Omental fat pad (tissue), 4 donors: ENCODE measurements at places on chromosomes 2 and 18. TPM values are rescaled to one million over a fixed set of nuclear protein-coding genes. Genes with fewer than 3 reads are reported as not detected.

Gene PARD6G
- 8.5 TPM for total RNA-seq

Gene CWC22
- 17.4 TPM for total RNA-seq

Gene MYO7B
- 1.3 TPM for total RNA-seq

Gene THOC1
- total RNA-seq: 33.0 TPM

Gene CCDC68
- 8.5 TPM for total RNA-seq

Gene TMEM169
- 0.46 TPM for total RNA-seq

Gene COLEC11
- 3.6 TPM for total RNA-seq

Gene VWA3B
- 0.32 TPM for total RNA-seq

Gene UGT1A6
- not detected for total RNA-seq

Gene ACSL3
- 42.4 TPM for total RNA-seq

Gene ANXA4
- 52.3 TPM for total RNA-seq

- no peak for DNase-seq
These were observed 635.7 kb downstream of the FBXO15 start for GRCh38 chr18:73511771-73512503.

DNA sequence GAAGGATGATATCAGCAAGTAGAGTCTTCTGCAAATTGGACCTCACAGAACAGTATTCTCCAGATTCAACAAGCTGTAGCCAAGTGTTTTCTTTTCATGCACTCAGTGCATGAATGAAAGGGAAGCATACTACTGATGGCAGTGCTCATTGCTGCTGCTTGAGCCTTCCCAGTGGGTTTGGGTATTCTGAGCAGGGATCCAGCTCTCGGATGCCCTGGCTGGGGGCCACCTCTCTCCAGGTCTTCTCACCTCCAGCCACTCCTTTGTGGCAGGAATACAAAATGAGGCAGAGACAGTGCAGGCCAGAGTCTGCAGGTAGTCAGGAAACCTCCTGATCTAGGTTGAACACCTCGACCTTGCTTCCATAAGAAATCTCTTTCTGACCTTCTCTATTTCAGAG is 390.4 kb upstream of the CELF4 start:
- DNase-seq: no peak

- no peak for DNase-seq
These were observed 13.6 kb downstream of the EN1 start for GRCh38 chr2:118833716-118834439.

DNA sequence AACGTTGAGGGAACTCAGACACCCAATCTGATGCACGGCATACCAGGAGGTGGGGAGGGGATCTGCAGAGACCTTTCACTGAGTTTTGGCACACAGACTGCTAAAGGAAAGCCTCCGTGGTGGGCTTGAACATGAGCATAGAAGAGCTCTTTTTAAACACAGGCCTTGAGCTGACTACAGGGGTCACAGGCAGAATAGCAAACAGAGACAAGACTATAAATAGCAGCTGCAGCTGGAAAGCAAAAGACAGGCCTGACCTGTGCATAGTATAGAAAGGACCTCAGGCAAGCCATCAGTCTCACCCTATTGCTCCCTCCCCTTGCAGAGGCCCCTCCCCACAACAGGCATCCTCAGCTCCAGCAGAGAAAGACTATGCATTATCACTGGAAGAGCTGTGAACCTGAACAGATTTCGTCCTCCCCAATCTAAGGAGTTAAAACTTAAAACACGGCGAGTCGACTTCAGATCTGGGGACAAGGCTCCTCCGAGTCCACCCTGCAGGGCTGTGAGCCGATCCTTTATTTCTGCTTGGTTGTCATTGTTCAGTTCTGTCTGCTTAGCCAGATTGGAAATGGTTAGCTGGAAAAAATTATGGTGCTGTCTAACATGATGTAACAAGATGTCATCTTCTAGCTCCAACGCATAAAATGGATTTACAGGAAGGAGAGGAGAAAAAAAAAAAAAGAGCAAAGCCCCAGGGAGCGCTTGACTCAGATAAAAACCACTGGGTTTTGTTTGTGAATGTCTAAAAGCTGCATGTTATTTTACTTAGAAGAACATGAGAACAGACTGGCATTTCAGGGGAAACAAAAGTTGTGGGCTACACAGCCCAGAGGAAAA is 25.2 kb upstream of the LCLAT1 start:
- DNase-seq: no peak

DNA sequence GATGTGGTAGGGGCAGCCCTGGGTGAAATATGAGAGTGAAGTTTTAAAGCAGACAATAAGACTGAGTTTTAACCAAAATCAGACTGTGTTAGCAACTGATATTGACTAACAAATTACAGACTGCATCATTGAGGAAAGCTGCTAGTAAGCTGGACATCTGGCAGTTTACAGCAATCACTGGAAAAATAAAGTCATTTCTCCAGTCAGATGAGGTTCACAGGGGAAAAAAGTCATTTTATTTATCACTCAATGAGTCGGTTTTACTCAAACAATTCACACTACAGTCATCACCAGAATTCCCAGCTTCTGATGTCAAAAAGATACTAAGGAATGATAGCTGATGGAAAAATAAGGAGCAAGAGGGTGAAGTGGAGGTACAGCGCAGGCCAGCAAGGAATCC is 10.5 kb upstream of the TMEM177 start:
- no peak for DNase-seq

DNA sequence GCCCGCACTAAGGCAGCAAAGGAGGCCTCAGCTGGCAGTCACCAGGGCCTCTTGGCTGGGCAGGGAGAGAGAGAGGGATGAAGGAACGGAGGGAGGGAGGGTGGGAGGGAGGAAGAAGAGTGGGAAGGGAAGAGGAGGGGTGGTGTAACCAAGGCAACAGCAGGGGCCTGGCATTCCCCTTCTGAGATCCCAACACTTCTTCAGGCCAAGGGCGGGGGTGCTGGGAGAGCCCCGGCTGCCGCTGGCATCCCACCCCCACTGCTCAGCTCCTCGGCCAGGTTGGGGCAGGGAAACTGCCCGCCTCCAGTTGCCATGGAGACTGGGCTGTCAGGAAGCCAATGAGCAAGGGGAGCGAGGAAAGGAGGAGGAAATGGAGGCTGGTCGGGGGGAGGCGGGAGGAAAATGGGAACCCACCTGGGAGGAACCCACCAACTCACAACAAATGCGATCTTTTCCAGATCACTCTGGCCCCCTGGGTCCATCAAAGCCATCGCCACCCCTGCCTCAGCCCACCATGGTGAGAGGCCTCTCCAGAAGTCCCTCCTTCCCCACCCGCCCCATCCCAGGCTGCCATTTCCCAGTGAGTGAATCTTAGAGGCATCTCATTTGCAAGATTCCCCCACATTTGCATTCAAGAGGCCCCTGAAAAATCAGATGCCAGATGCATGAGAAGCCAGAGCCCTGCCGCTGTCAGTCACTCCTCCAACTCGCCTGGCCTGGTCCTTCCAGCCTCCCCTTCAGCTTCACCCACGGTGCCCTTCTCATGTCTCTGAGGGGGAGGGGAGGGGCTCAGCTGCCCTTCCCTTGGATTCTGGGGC is 12.4 kb downstream of the SH2D6 start:
- no peak for DNase-seq

- DNase-seq: no peak
These were observed 30.2 kb downstream of the RBM45 start for GRCh38 chr2:178142274-178143065.

DNA sequence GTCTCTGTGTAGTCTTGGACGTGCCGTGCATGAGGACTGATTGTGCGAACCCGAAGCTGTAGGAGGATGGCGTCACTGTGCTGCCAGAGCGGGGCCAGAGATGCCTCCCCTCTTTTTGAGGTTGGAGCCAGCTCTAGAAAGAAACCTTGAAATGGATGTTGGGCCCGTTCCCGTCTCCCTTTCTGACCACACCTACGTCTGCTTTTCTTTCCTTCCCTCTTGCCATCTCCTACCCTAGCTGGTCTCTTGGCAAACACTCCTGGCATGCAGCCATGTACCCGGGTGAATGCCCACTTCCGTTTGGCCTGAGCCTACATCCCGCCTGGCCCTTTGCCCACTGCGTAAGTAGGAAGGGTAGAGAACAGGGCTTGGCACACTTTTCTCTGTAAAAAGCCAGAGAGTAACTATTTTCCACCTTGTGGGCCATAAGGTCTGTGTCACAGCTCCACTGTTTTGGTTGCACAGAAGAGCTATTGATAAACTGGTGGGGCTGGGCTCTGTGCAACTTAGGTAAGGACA is 37.4 kb downstream of the SH3BP4 start:
- peak; percentile 81 for DNase-seq

DNA sequence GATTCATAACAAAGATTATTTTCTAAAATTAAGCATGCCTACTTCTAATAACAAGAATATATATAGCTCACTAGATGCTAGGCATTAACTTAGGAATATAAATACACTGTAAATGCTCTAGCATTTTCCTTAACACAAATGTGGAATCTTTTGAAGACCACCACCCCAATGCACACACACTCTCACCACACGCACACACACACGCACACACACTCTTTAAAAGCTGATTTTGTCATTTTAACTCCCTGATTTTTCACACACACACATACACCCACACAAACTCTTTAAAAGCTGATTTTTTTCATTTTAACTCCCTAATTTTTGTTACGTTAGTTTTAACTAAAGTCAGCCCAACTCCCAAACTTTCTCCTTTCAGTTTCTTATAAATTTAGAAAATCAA is 3.0 kb downstream of the COL5A2 start:
- DNase-seq: no peak

DNA sequence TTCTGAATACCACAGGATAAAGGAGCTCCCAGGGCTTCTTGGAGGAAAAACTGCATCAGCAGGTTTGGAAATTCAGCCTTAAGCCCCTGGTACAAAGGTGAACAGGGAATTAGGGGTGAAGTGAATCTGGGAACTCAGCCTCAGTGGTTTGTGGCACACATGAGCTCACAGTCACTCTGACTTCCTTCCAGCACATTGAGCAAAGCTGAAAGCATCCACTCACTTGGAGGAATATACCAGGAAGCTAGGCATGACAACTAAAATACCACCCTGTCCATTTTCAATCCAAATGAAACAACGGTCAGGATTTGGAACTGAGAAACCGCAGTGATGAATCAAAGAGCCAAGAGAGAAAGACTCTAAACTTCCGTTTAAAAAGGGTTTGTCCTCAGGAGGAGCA is 216.1 kb downstream of the ICOS start:
- no peak for DNase-seq

GRCh38 chr18:76960528-76961035 is 138.2 kb downstream of the ZNF236 start:
- no peak for DNase-seq

DNA sequence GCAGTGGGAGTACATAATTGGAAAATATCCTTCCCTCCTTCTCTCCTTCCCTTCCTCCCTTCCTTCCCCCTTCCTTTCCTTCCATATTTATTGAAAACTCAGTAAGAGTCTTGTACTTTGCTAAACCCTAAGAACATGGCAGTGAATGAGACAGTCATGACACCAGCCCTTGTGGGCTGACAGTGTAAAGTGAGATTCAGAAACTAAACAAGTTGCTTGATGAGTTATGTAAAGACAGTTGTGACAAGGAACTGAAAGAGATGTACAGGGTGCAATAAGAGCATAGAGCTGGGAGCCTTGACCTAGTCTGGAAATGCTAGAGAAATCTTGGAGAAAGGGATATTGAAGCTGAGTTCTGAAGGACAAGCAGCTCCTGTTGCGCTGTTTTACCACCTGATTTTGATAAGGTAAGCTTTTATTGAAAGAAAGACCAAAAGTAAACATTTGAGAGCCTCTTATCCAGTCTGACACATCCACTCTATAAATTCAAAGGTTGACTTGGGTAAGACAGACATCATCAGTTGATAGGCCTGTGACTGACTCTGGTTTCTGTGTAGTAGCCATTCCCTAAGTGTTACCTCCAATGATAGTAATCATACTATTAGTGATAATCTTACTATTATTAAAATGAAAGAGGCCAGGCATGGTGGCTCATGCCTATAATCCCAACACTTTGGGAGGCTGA is 66.5 kb upstream of the SKOR2 start:
- DNase-seq: no peak

DNA sequence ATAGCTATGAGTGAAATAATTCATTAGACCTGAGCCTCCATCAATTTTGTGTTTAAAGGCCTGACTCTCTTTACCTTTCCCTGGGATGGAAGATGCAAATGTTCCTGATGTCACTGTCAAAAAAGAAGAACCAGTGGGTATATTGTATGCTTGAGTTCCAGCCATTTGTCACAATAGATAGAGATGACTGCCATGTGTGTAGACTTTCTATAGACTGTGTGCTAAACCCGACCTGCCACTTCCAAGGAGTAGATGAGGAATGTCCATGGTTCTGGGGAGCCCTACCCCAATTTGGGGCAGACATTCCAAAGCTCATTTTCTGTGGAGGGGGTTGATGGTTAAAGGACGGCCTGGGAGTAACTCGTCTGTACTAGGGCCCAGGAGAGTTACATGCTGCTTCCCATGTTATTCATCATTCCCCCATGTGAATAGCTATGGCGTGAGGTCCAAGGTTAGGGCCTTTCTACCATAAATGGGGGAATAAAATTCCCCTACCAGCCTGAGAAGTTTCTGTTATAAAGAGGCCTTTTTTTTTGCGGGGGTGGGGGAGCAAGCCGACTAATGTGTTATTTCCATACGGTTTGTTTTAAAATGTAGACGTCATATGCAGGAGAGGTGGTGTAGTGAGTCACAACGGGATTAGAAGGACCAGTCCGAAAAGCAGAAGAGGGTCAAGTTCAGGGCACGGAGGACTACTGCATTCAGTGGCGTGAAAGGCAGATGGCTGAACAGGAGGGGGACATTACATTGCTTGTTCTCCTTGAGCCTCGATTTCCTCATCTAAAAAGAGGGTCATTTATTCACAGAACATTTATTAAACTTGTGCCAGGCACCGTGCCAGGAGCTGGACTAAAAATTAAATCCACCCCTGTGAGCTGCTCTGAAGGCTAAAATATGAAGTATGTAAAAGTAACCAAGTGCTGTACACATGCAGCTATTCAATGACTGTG is 24.0 kb downstream of the IL1B start:
- DNase-seq: no peak

- no peak for DNase-seq
These were observed 65.2 kb downstream of the LTBP1 start for GRCh38 chr2:33011941-33012340.

DNA sequence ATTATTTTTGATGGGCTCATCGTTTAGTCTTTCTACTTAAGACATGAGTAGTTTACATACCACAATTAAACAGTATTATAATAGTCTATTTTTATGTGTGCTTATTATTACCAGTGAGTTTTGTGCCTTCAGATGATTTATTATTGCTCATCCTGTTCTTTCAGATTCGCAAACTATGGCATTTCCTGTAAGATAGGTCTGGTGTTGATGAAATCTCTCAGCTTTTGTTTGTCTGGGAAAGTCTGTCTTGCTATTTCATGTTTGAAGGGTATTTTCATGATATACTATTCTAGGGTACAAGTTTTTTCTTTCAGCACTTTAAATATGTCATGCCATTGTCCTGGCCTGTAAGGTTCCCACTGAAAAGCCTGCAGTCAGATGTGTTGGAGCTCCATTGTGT is 101.3 kb downstream of the DNAH7 start:
- no peak for DNase-seq

- DNase-seq: no peak
These were observed 35.4 kb downstream of the FASTKD2 start for GRCh38 chr2:206800506-206801417.

- DNase-seq: no peak
These were observed 764.9 kb upstream of the FANCL start for GRCh38 chr2:59005836-59006615.

- DNase-seq: peak; percentile 58
These were observed 81.5 kb downstream of the PRPF40A start for GRCh38 chr2:152635635-152636298.

GRCh38 chr2:133674433-133675331 is 106.4 kb upstream of the NCKAP5 start:
- DNase-seq: no peak

GRCh38 chr18:74652392-74652988 is 54.8 kb downstream of the ZNF407 start:
- DNase-seq: no peak
